T-helper 2 cell (primary cell): ENCODE measurements at places on chromosomes 12 and 14.

DNA sequence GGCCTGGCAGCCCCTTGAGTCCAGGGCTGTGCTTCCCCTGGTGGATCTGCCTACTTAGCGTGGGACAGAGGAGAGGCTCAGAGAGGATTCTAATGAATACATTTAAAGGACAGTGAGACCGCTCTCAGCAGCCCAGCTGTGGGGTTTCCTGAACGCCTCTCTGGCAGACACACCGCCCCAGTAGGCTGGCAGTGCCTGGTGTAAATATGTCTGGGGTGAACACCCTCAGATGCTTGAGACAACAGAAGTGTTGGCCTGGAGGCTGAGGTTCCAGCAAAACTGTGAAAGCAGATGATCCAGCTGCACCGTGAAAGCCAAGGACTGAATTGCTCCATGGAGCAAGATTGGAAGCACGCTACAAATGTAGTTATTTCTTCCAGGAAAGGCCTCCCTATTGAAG, 55.1 kb downstream of the LRRC74A start:
- no peak for DNase-seq

DNA sequence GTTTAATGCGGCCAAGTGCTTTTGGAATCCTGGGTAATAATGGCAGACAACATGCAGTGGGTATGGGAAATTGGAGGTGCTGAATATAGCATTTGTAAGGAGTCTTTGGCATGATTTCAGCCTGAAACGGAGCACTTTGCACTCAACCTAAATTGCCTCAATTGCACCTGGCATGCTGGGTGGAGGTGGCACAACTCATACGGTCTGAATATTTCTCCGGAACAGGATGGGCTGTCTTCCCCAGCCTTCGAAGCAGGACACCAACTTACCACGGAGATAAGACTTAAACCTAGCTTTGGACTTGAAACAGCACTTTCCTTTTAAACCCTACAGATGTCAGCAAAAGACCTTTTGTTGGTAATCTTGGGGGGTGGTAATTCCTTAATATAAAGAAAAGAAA, 153.7 kb upstream of the SRRM4 start:
- no peak for DNase-seq

DNA sequence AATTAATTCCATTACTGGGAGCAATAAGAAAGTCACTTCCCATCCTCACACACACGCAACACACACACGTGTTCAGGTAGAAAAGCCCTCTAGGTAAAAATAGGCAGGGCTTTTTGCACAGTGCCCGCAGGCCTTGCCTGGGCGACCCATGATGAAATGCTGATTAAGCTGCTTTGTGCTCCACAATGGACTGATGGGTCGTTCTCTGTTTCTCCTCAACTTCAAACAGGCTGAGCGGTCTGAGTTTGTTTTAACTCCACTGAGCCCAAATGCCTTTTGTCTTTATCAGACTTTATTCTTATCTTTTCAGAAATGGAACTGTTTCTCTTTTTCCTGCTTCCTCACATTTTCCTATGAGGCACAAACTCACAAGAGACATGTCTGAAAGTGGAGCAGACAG, 9.4 kb upstream of the DACT1 start:
- no peak for DNase-seq

DNA sequence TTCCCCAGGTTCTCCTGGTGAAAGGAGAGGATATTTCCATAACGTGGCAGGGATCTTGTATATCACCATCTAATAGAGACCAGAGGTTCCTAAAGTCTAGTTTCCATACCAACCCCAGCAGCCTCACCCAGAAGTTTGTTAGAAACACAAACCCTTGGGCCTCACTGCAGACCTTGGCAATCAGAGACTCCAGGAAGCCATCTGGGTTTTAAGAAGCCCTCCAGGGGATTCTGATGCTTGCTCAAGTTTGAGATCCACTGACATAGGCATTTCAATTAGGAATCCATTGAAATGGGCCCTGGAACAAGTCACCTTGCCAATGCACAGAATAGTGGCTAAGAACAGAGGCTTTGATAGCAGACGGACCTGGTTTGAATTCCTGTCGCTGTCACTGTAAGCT, 2.2 kb upstream of the CMKLR1 start:
- no peak for DNase-seq

- DNase-seq, result no peak
Measured at GRCh38 chr12:79659961-79660431, 30.8 kb downstream of the PAWR start.
